ENCODE measurements at places on chromosomes 2 and 18.
A peak's percentile ranks its signal among the peaks of the same experiment; 100 is the strongest.

DNA sequence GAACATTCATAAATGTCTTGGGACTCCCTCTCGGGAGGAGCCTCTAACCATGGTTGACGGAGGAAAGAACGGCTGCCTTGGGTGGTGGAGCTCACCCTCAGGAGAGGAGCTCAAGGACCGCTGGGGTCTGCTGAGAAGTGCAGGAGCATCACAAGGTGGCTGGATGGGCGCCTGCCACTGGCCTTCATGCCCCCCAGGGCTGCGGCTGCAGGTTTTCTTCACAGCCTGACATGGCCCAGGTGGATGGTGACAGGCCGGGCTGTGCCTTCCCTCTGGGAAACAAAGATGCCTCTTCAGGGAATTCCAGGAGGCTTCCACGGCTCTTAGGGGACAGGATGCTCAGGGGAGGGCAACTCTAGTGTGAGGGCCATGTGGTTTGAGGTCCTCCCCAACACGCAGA, 119.5 kb upstream of the PXDN start:
- no peak for DNase-seq

- DNase-seq: no peak
Measured at GRCh38 chr2:10257500-10258147, 45.1 kb upstream of the HPCAL1 start.

GRCh38 chr2:15553951-15554350, 7.2 kb downstream of the NBAS start:
- DNase-seq: no peak

- DNase-seq: no peak
Measured at GRCh38 chr18:73979742-73980141, 167.9 kb downstream of the FBXO15 start.

GRCh38 chr2:128722489-128722888, 403.8 kb upstream of the HS6ST1 start:
- DNase-seq: no peak

- no peak for DNase-seq
Measured at GRCh38 chr2:72137498-72138010, 10.1 kb downstream of the CYP26B1 start.

- no peak for DNase-seq
Measured at GRCh38 chr2:159459279-159459678, 157.1 kb downstream of the BAZ2B start.

GRCh38 chr18:10560452-10561045, 34.7 kb downstream of the NAPG start:
- DNase-seq: peak; percentile 80

GRCh38 chr18:26356045-26356785, 130.0 kb downstream of the TAF4B start:
- DNase-seq: no peak

GRCh38 chr2:12051831-12052230, 305.4 kb downstream of the LPIN1 start:
- DNase-seq: no peak

DNA sequence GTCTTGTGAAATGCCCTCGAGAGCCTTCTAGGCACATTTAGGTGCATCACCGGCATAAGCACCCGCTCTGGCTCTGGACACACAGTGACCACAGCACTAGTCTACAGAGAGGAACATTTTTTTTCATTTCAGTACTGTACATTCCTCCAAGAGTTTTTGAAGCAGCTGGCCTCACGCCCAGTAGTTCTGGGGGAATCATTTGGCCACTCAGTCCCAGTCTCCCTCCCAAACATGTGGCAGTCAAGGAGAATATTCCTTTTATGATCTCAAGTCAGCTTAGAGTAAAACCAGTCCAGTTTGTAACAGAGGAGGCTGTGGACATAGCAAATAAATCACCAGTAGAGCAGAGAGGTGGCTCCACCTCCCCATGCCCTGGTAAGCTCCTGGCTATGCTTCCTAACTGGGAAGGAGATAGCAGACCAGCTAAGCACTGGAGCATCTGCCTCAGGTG, 48.1 kb downstream of the KCNE4 start:
- no peak for DNase-seq

DNA sequence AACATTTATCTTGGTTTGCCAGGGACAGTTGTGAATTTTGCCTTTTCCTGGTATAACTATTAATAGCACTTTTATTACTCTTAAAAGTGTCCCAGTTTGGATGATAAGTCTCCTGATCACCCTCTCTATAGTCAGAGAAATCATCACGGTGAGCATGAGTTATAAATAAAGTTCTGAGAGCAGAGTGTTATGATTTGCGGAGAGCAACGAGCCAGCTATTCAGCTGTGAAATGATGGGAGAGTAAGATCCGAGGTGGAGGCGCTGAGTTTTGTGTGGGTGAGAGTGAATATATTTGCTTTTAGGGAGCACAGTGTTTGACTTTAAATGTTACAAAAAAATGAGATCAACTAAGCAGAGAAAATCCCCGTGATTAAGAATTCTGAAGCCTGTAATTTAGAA, 179.6 kb downstream of the DSC3 start:
- no peak for DNase-seq

GRCh38 chr18:22277758-22278157, 108.4 kb downstream of the GATA6 start:
- no peak for DNase-seq

DNA sequence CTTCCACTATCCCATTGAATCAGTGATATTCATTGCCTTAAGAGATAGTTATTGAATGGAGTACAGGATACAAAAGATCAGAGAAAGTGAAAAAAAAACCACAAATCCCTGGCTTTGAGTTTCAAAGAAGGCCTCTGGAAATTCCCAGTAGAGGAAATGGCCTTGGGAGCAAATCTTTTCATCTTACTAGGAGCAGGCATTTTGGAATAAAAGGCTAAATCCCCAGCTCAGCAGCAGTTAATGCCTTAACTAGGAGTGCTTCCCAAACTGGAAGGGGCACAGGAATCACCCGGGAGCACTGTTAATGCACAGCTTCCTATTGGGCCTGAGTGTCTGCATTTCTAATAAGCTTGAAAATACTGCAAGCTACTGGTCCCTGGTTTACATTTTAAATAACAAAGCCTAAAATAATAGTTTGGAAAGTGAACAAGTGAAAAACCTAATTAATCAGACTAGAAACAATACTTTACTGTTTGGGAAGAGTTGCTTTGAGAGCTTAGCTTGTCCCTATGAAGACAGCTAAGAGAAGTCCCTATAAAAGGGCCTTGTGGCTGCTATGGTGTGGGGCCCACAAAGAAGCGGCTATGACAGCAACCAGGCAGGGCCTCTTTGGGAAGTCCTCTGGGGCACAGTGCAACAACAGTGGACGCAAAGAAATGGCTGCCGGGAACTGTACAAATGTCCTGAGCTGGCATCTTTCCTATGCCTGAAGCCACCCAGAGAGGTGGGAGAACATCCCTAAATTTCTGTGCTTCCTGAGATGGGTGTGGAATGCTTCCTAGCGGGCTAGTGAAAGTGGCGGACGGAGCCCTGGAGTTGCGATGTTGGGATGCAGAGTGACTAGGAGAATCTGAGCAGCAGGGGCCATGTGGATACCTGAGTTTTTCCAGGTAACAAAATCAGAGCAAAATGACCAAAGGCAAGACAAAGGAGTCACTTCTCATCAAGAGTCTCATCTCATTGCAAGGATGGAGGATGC, 117.1 kb upstream of the KLHL14 start:
- DNase-seq: no peak

DNA sequence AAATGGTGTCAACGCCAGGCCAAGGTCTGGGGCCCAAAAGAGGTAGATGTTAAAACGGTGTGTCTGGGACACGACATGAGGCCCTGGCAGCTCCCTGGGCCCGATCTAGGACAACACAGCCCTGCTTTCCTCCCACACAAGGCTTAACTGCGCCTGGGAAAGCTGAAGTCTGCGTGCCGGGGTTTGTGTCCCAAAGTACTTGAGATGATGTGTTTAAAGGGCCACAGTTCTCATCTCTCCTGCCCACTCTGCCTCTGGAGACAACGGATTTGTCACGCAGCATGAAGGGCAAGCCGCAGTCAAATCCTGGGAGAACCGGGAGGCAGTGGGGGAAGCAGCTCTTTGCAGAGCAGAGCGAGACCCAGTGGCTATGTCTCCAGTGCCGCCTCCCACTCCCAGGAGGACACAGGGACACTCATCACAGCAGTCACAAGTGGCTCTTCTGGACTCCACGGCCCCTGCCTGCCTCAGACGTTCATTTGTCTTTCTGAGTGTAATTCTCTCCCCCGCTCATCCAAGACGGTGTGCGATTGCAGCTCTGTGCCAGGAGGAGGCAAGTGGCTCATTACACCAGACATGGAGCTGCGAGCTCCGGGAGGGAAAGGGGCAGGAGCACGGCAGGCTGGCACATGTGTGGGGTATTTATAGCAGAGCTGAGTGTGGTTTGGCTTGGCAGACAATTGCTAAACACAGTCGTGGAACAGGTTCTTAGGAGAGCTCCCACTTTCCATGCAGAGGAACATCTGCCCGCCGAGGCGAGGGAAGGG, 57.7 kb upstream of the SEMA4C start:
- peak; percentile 44 for DNase-seq

- DNase-seq: no peak
Measured at GRCh38 chr18:68482815-68483214, 232.1 kb downstream of the TMX3 start.

- no peak for DNase-seq
Measured at GRCh38 chr2:28172114-28172898, 220.4 kb upstream of the FOSL2 start.

GRCh38 chr18:49839012-49839411, 25.7 kb upstream of the ACAA2 start:
- DNase-seq: no peak

DNA sequence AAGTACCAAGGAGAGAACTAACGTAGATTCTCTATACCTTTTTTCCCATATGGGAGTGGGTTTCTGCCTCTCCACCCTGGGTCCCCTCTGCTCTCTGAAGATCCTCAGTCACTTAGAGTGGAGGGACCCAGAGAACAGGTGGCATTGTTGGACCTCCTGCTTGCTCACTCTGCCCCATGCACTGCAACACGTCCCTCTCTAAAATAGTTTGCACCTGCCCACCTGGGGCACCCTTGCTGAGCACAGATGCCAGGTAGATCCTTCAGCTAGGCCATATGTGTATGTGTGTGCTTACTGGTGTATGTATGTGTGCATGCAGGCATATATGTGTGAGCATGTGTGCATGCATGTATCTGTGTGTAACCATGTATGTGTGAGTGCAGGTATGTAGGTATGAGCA, 2.2 kb downstream of the IL36RN start:
- DNase-seq: no peak

- no peak for DNase-seq
Measured at GRCh38 chr2:207768866-207769596, 675 bp downstream of the FZD5 start.

DNA sequence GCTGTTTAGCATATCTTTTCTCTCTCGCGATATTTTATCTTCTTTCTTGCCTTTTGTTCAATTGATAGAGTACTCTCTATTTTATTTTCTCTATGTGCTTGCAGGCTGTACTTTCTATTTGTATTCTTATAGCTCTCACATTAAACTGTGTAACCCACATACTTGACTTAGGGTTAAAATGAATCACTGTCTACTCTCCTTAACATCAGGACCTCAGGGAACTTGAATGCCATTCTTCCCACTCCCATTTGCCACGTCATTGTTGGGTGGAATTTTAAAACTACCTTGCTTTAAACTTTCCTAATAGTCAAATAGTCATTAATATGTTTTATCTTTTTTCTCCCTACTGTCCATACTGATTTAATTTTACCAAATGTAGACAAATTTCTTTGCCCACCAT, 269.7 kb downstream of the ALPK2 start:
- no peak for DNase-seq

DNA sequence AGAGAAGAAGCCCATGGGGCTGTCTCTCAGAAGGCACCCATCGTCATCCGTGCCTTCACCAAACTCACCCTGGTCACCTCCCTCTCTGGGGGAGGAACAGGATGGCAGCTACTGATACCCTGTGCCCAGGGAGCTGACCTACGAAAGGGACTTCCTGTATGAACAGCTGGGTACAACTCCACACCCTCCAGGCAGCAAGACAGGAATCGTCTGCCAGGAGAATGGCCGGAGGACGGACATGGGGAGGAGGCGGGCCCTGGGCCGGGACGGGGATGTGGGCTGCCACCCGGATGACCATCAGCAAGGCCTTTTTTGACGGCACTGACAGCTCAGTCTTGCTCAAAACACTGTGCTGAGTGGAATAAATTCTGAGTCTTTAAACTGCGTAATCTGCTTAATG, 243.6 kb downstream of the HDAC4 start:
- no peak for DNase-seq

DNA sequence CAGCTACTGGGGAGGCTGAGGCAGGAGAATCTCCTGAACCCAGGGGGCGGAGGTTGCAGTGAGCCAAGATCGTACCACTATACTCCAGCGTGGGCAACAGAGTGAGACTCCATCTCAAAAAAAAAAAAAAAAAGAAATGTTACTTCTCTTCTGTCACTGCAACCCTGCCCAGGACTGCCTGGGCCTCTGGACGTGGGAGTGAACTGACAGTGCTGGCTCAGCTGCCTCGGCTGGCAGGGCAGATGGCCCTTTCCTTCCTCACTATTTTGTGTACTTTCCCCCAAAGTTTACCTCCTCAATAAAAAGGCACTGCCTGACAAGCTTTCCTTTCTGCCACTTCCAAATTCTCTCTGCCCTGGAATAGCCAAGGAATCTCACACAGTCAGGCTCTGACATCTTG, 12.5 kb upstream of the GPR155 start:
- DNase-seq: no peak

GRCh38 chr2:73870084-73870483, 22.7 kb upstream of the ACTG2 start:
- DNase-seq: peak; percentile 45

DNA sequence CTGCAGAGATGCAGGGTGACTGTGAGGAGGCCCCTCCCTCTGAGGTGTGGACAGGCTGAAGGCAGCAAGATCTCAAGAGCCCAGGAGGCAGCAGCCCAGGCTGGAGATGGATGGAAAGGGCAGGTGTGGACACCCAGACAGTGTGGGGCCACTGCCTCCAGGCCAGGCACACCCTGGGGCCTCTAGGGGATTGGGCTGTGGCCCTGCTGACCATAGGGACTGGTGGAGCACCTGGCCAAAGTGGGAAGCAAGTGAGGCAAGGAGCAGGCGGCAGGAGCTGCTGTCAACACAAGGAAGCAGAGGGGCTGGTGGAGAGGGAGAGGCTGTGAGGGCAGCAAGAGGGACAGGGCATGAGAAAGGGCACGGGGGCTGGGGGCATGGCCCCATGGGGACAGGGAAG, 10.8 kb downstream of the SNED1 start:
- DNase-seq: no peak

DNA sequence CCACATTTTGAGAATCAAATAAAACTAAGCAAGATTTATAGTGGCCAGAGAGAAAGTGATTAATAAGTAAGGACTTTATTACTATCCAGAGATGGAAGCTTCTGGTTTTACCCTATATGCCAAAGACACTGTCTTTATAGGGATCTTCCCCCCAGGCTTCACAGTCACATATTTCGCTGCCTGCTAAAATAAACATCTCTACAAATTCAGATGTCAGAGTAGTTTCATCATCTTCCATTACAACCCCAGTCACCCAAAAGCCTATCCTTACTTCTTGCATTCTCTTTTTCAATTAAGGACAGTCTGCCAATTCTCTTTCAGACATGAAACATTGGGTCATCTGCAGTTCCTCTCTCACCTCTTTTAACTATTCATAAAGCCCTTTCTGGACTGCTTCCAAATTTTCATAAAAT, 28.3 kb downstream of the CREB1 start:
- no peak for DNase-seq
